Activated CD4-positive, alpha-beta T cell treated with anti-CD3 and anti-CD28 coated beads, Interleukin-2, amount 10 ng/mL, durations not matched to agents 7 days and 5 days (primary cell): ENCODE measurements at places on chromosomes 5 and 9.

- no peak for DNase-seq
Measured at GRCh38 chr9:115080242-115080641, 37.7 kb downstream of the TNC start.

- no peak for DNase-seq
Measured at GRCh38 chr5:2753452-2754420, 2.3 kb upstream of the IRX2 start.

DNA sequence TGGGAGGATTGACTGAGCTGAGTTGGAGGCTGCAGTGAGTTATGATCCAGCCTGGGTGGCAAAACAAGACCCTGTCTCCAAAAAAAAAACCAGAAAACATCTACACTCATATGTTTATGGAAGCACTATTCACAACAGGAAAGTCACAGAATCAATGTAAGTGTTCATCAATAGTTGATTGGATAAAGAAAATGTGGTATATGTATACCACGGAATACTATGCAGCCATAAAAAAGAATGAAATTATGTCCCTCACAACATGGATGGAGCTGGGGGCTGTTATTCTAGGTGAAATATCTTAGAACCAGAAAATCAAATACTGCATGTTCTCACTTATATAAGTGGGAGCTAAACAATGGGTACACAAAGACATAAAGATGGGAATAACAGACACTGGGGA, 2.8 kb upstream of the SLC25A2 start:
- DNase-seq, result no peak

DNA sequence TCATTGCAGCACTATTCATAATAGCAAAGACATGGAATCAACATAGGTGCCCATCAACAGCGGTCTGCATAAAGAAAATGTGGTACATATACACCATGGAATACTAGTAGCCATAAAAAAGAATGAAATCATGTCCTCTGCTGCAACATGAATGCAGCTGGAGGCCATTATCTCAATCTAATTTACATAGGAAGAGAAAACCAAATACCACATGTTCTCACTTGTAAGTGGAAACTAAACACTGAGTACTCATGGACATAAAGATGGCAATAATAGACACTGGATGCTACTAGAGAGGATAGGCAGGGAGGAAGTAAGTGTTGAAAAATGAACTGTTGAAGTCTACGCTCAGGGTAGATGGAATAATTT, 203.9 kb upstream of the CDH9 start:
- no peak for DNase-seq

- DNase-seq, result no peak
Measured at GRCh38 chr5:143986516-143987212, 174.7 kb downstream of the HMHB1 start.

- no peak for DNase-seq
Measured at GRCh38 chr5:65768723-65769346, 46.8 kb downstream of the NLN start.

GRCh38 chr9:77707383-77708063, 59.4 kb upstream of the GNA14 start:
- DNase-seq, result no peak

- no peak for DNase-seq
Measured at GRCh38 chr5:174680901-174681565, 43.3 kb upstream of the MSX2 start.
